Brain (organoid and tissue), 16 donors: ENCODE measurements at places on chromosomes 5 and 9. TPM values are rescaled to one million over a fixed set of nuclear protein-coding genes. Genes with fewer than 3 reads are reported as not detected.

GRCh38 chr9:132384376-132384775 is 22.3 kb downstream of the TTF1 start:
- no peak for DNase-seq

GRCh38 chr9:135522137-135522877 is 1.1 kb downstream of the LCN1 start:
- DNase-seq, result no peak

- DNase-seq, result no peak
Observed at GRCh38 chr5:111748304-111748763, 8.7 kb downstream of the NREP start.

DNA sequence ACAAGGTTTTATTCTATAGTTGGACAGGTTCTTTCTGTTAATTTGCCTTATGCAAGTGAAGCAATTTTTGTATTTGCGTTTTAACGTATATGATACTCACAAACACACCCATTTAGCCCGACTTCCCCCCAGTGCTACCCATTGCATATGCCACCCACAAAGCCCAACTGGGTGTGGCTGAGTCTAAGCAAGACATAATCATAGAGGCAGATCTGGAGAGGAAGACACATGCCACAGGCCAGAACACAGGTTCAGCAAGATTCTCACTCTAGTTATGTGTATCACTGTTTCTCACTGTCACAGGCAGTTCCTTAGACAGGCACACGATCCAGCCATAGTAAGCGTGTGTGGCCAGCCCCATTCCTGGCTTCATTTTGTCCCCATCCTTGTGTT is 29.0 kb upstream of the PUM3 start:
- no peak for DNase-seq

DNA sequence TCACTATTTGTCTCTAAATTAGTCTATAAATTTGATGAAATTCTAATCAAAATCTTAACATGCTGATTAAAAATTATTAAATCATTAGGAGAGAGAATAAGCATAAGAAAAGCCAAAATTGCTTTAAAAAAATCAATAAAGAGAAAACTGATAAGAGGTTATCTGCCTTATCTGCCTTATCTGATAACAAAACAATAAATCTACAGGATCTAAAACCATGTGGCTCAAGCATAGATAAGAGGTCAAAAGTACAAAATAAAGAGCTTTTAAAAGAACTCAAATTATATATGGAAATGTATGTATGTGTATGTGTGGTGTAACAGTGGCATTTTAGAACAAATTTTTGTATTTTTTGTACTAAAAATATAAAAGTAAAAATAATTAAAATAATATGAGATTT is 18.6 kb downstream of the TRIM14 start:
- no peak for DNase-seq

DNA sequence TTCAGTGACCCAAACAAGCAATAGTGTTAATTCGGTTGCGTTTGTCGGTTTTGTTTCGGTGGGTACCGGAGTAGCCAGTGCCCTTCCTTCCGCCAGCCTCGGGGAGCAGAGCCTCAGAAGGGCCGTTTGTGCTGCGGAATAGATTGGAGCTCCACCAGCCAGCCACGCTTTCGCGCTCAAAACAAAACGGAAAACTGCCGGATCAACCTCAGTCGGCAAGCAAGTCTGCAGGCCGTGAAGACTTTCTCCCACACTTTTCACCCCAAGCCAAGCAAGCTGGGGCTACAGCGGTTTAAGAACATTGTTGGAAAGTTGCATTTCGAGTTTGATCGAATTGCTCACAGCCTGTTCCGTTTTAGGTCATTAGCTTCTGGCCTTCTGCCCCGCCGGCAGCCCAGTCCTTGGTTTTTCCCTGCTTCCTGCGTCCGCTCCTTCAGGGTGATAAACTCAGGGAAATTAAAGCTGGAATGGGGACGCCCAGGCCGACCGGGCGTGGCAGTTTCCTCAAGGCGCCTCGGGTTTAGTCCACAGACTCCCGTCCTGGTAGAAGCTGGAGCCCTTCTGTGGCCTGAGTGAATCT is 803 bp upstream of the CCNO start:
- DNase-seq, result peak; percentile 58

DNA sequence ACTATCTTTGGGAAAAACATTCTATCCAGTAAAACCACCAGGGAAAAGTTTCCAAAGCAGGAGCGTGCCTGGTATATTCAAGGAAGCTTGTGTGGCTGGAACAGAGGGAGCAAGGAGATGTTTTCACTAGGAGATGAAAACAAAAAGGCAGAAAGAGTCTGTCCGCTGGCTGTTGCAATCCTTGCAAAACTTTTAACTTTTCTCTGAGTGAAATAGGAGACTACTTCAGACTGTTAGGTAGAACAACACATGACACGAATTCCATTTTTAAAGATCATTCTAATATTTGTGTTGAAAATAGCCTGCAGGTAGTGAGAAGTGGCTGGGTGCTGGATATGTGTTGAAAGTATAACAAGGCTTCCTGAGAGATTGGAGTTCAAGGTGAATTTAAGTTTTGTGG is 69.5 kb downstream of the PRR16 start:
- no peak for DNase-seq

DNA sequence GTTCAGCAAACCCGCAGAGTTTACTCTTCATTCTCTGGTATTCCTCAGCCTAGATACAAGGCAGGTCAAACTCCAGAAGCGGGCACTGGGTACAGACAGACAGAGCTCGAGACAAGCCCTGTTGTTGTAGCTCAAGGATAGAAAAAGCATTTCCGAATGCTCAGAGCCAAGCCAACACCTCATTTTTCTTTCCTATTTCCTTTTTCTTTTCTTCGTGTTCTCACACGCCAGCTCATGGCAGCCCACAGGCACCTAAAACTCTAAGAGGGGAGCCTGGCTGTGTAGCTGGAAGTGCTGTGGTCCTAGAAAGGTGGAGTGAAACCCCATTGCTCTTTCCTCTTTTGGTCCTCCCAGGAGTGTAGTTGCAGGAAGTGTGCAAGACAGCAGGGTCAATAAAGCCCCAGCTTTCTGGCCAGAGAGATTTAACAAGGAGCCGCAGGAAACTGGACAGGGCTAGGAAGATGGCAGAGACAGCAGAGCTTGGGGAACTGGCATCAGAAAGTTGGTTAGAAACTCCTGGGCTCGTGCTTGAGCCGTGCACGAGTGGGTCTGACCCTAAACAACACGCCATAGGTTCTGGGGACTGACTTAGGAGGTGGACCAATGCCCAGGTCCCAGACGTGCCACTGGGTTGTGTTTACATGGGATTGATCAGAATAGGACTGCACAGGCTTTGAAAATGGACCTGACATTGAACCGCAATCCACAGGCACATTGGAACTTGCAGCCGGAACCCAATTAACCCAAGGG is 41.6 kb downstream of the ADAMTS2 start:
- no peak for DNase-seq

Gene C9orf57
- not detected for polyA plus RNA-seq

Gene TGFBI
- polyA plus RNA-seq, result 10.4 TPM

Gene CCL28
- 0.64 TPM for polyA plus RNA-seq

Gene PRSS3
- 22.2 TPM for polyA plus RNA-seq

Gene PLCXD3
- 0.31 TPM for polyA plus RNA-seq

Gene F2RL2
- polyA plus RNA-seq, result not detected
